ENCODE measurements at places on chromosomes 13 and 19.

- DNase-seq = no peak
Measured at GRCh38 chr13:44605275-44605674, 29.1 kb upstream of the TSC22D1 start.

GRCh38 chr19:48332662-48333466 is 7.5 kb downstream of the EMP3 start:
- peak; percentile 61 for DNase-seq

DNA sequence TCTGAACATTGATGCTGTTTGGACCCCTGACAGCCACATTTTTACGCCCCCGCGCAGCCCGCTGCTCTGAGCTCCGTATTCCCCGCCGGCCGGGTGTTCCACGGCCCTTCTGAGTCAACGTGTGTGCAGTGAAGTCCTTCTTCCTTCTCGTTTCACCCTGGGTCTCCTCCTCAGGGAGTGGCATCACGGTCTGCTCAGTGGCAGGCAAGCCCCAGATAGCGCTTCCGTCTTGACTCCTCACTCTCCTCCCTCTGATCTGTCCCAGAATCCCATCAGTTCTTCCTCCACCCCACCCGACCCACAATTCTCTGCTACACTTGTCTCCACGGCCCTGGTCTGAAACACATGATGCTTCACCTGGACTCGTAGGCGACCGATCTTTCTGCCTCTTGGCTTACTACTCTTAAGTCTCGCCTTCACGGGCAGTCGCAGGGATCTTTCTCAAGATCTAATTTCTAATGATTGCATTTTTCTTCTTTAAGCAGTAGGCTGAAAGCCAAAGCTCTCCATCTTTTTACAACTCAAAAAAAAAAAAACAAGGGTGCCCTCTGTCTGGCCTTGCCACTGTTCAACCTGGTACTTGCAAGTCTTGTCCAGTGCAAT is 33.9 kb downstream of the CCNE1 start:
- DNase-seq = no peak

DNA sequence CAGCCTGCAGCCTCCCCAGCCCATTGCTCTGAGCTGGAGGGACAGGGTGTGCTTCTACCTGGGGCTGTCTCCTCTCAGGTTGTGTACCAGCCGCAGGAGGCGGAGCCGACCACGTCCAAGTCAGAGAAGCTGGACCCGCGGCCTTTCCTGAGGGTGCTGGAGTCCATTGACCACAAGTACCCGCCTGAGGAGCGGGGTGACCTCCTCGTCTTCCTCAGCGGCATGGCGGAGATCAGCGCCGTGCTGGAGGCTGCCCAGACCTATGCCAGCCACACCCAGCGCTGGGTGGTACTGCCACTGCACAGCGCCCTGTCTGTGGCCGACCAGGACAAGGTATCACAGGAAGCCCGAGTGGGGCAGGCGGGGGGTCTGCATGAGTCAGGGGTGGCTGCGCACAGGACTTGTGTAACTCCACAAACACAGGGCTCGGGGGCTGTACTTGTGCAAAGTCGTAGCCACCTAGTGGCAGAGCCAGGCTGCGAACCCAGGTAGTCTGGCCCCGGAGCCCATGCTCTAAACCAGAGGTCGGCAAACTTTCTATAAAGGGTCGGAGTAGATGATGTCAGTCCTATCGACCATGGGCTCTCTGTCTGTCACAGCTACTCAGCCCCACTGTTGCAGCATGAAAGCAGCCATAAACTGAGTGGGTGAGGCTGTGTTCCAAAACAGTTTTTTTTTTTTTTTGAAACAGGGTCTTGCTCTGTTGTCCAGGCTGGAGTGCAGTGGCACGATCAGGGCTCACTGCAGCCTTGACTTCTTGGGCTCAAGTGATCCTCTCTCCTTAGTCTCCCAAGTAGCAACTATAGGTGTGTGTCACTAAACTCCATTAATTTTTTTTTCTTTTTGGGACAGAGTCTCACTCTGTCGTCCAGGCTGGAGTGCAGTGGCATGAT is 8.9 kb downstream of the DHX34 start:
- DNase-seq = no peak

- no peak for DNase-seq
Measured at GRCh38 chr19:5091018-5091683, 122.2 kb downstream of the KDM4B start.

- DNase-seq = no peak
Measured at GRCh38 chr19:3808420-3809143, 22.4 kb upstream of the MATK start.

- no peak for DNase-seq
Measured at GRCh38 chr19:55300886-55301458, 17.2 kb downstream of the BRSK1 start.

GRCh38 chr13:35500144-35500543 is 23.7 kb upstream of the MAB21L1 start:
- no peak for DNase-seq

DNA sequence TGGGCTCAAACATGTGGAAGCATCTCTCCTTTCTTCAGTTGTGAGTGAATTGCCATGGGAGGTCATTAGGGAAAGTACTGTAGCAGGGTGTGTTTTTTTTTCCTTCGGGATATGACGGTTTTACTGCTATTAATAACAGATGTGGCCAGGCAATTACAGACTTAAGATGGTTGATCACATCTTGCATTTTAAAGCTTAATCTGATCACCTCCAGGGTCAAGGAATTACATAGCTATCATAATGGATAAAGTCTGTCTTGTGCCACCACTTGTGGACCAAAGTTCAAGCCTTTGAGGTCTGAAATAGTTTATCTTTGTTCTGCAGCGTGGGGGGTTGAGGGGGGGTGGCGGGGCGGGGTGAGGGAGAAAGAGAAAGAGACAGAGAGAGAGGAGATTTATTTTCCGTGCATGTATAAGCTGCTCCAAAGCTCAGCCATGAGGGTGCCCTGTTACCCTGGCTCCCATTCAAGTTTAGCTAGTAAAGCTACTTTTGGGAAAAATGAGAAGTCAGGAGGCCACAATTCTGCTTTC is 5.5 kb upstream of the SERP2 start:
- DNase-seq = no peak

GRCh38 chr13:50129706-50130122 is 114.5 kb downstream of the KCNRG start:
- DNase-seq = no peak

DNA sequence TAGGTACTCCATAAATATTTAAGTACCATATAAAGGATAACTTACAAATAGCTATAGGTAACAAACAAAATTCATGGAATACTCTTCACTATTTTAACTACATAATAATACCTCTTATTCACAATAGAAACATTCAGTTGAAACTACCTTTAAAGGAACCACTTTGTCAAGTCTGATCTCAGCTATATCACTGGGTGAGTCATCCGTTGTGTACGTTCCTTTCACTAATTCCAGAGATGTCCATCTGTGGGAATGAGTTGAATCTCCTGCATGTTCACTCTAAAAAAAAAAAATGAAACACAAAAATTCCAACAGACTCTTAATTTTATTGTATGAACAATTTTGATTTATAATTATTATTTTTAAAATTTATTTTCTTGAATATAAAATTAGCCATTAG is 149.4 kb upstream of the FBXL3 start:
- DNase-seq = no peak

- DNase-seq = no peak
Measured at GRCh38 chr19:38434549-38435051, 1.1 kb downstream of the RYR1 start.

DNA sequence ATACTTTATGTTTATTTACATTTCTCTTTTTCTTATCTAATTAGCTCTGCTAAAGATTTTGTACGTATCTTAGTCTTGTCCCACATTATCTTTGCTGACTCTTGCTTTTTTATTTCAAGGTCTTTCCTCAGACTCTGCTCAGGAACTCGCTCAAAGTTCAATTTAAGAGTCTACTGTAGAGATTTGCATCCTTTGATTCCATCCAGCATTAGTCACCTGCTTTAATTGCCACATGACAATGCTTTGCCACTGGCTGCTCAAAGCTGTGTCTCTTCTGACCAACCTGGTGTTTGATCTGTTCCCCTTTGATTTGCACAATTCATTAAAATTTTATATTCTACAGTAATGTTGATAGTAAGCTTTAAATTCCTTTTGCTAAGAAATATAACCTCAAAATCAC is 157.9 kb upstream of the FREM2 start:
- no peak for DNase-seq

GRCh38 chr13:113929628-113930615 is 44.0 kb downstream of the C13orf46 start:
- no peak for DNase-seq

DNA sequence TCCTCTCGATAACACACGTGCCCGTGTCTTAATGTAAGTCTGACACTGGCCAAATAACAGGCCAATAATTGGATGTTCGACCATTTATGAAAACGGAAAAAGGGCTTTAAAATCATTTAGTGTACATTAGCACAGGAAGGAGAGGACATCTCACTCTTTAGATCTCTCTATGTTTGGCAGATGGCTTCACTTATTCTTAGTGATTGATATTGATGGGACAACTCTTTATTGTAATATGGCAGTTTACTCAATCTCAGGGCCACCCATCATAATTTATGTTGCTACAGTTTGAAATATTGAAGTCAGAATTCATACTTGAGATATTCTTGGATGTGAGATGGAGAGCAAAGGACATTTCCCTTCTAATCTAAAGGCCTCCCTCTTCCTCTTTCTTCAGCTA is 430.7 kb upstream of the ARGLU1 start:
- DNase-seq = no peak

- no peak for DNase-seq
Measured at GRCh38 chr13:30159446-30159839, 147.9 kb downstream of the KATNAL1 start.

DNA sequence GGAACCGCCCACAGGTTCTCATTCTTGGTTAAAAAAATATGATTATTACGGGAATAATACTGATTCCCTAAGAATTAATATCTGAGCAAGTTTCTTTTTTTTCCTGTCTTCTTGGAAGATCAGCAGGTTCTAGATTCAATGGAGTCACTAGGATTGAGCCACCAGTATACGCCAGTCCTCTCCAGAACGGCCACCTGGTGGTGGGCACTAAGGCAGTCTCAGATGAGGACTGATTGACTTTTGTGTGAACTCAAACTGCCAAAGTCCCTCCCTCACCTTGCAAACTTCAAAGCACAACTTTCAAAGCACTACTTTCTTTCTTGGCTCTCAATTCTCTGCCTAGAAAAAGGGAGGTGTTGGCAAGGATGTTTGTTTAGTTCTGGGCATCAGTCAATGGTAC is 33.3 kb upstream of the ALOX5AP start:
- no peak for DNase-seq

DNA sequence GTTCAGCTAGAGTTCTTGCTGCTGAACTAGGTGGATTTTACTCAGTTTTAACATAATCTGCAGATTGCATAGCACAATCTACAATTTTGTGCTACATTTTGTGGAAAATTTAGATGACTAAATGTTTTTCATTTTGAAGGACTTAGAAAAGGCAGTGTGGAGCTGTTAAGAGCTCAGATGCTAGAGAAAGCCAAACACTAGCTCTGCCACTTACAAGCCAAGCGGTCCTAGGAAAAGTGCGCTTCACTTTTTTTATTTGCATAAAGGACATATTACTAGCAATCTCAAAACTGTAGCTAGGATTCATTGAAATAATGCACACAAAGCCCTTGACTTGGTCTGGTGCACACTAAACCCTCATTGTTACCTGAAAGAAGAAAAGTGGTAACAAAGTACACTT is 8.1 kb upstream of the CSNK1A1L start:
- DNase-seq = no peak
